ENCODE measurements at places on chromosomes 12 and 14.

- no peak for DNase-seq
Observed at GRCh38 chr12:132404951-132405741, 75.8 kb upstream of the GALNT9 start.

DNA sequence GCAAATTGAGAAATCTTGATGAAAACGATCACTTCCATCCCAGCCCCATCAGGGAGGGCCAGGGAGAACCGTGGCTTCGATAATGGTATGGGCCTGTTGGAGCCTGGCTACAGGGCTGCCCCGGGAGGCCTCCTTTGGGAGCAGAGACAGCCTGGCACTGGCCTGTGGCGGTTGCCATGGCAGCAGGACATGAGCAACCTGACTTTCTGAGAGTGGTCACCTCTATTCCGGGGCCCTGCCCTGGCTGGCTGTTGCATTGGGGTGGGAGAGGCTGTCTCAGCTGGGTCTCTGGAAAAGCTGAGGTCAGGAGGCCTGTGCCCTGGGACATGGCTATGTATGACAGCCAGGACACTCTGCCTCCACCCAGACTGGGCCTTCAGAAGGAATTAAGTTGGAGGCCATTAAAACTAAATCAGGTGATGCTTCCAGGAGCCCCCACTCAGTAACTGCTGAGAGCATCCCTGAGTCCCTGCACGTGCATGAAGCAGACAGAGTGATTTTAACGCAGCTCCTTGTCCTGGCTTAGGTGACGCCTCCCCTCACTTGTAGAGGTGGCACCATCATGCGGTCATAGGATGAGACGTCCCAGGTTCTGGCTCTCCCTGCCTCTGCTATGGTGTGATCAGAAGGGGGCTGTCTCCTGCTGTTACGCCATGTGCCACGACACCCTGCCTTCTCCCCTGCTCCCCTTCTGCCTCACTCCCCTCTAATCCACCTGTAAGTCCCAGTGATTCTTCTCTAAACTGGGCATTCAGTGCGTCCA is 126.3 kb downstream of the SLC25A47 start:
- no peak for DNase-seq

DNA sequence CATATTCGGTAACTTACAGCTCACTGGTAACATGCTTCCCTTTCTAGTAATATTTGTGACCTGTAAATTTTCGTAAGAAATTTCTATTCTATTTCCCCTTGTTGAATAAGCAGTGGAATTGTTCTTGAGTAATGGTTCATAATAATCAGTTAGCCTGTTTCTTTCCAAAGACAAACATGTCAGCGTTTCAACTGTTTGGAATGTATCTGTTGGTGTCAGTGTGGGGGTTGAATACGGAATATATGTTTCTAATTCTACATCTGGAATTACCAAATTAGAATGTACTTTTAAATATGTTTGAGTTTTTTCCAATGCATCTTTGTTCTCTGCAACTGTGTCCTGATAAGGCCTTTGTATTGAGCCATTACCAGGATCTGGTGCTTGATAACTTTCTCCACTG is 2.0 kb downstream of the BBS10 start:
- no peak for DNase-seq

GRCh38 chr12:43937947-43938346 is 102.1 kb downstream of the TMEM117 start:
- no peak for DNase-seq

GRCh38 chr14:28762303-28762954 is 4.2 kb upstream of the FOXG1 start:
- DNase-seq, result no peak

Measured in DMS153 (cell line).